ENCODE measurements at places on chromosomes 5 and 9. TPM values are rescaled to one million over a fixed set of nuclear protein-coding genes. Genes with fewer than 3 reads are reported as not detected.

- no peak overlapping the region for H3K4me3 ChIP-seq
- H3K27me3 ChIP-seq: no peaks in the 10 kb centered on the region
- no peaks in the 10 kb centered on the region for H3K4me1 ChIP-seq
- no peak overlapping the region for H3K27ac ChIP-seq
- DNase-seq: peak; percentile 8
Observed at GRCh38 chr5:82174128-82174918, 103.8 kb downstream of the RPS23 start.

GRCh38 chr5:159345336-159345735 lies 15.0 kb upstream of the IL12B start:
- no peak overlapping the region for H3K4me3 ChIP-seq
- H3K36me3 ChIP-seq: no peaks in the 10 kb centered on the region
- H3K27ac ChIP-seq: no peak overlapping the region
- DNase-seq: no peak
- no peaks in the 10 kb centered on the region for H3K4me1 ChIP-seq

- H3K27ac ChIP-seq: no peak overlapping the region
- no peaks in the 10 kb centered on the region for H3K27me3 ChIP-seq
- H3K4me3 ChIP-seq: no peak overlapping the region
- no peaks in the 10 kb centered on the region for H3K36me3 ChIP-seq
Observed at GRCh38 chr5:10480237-10480985, 38.7 kb downstream of the ROPN1L start.

TUSC1 gene
- total RNA-seq: 42.1 TPM

- no peak overlapping the region for H3K4me3 ChIP-seq
- no peaks in the 10 kb centered on the region for H3K27me3 ChIP-seq
- DNase-seq: no peak
Observed at GRCh38 chr9:17490110-17490509, 88.8 kb upstream of the SH3GL2 start.

GRCh38 chr5:32143617-32144377 lies 30.3 kb downstream of the GOLPH3 start:
- no peak overlapping the region for H3K27ac ChIP-seq
- DNase-seq: no peak
- peaks cover 25% of the 10 kb centered on the region for H3K4me1 ChIP-seq
- no peaks in the 10 kb centered on the region for H3K36me3 ChIP-seq
- no peak overlapping the region for H3K4me3 ChIP-seq

DNA sequence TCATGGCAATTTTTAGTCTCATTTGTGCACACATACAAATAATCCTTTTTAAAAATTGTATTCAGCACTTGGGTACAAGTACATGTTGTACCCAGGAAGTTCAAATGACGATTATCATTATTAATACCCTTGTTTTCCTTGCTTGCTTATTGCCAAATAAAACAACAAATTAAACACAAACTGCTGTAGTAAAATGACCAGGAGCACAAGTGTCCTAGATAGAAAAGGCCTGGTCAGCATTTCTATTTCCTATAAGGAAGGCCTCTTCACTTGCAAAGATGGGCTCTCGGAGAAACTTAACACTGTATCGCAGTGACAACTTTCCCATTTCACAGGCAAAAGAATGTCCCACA lies 34.7 kb upstream of the PLPP1 start:
- no peak for DNase-seq
- peak overlapping the region; percentile 97 for H3K27ac ChIP-seq
- H3K27me3 ChIP-seq: no peaks in the 10 kb centered on the region
- H3K4me3 ChIP-seq: peak overlapping the region; percentile 16
- H3K4me1 ChIP-seq: peaks cover 24% of the 10 kb centered on the region

- peaks cover 7% of the 10 kb centered on the region for H3K4me1 ChIP-seq
- H3K4me3 ChIP-seq: no peak overlapping the region
- DNase-seq: no peak
- H3K27me3 ChIP-seq: no peaks in the 10 kb centered on the region
Observed at GRCh38 chr5:68369023-68369359, 153.4 kb downstream of the PIK3R1 start.

GRCh38 chr5:163347671-163348070 lies 89.7 kb upstream of the CCNG1 start:
- no peaks in the 10 kb centered on the region for H3K36me3 ChIP-seq
- no peaks in the 10 kb centered on the region for H3K4me1 ChIP-seq
- H3K4me3 ChIP-seq: no peak overlapping the region
- DNase-seq: no peak

NR2F1-AS1 gene
- 8.7 TPM for total RNA-seq

DNA sequence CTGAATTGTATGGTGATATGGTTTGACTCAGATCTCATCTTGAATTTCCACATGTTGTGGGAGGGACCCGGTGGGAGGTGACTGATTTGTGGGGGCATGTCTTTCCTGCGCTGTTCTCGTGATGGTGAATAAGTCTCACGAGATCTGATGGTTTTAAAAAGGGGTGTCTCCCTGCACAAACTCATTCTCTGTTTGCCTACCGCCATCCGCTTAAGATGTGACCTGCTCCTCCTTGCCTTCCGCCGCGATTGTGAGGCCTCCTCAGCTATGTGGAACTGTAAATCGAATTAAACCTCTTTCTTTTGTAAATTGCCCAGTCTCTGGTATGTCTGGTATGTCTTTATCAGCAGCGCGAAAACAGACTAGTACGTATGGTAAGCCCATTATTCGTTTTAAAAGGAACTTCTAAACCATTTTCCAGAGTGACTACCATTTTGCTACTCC lies 48.7 kb downstream of the SLC36A1 start:
- no peak overlapping the region for H3K27ac ChIP-seq
- no peak for DNase-seq
- H3K27me3 ChIP-seq: no peaks in the 10 kb centered on the region
- no peaks in the 10 kb centered on the region for H3K4me1 ChIP-seq
- H3K4me3 ChIP-seq: no peak overlapping the region
- H3K36me3 ChIP-seq: no peaks in the 10 kb centered on the region

GARIN3 gene
- total RNA-seq: not detected

AQP3 gene
- 17.6 TPM for total RNA-seq

DNA sequence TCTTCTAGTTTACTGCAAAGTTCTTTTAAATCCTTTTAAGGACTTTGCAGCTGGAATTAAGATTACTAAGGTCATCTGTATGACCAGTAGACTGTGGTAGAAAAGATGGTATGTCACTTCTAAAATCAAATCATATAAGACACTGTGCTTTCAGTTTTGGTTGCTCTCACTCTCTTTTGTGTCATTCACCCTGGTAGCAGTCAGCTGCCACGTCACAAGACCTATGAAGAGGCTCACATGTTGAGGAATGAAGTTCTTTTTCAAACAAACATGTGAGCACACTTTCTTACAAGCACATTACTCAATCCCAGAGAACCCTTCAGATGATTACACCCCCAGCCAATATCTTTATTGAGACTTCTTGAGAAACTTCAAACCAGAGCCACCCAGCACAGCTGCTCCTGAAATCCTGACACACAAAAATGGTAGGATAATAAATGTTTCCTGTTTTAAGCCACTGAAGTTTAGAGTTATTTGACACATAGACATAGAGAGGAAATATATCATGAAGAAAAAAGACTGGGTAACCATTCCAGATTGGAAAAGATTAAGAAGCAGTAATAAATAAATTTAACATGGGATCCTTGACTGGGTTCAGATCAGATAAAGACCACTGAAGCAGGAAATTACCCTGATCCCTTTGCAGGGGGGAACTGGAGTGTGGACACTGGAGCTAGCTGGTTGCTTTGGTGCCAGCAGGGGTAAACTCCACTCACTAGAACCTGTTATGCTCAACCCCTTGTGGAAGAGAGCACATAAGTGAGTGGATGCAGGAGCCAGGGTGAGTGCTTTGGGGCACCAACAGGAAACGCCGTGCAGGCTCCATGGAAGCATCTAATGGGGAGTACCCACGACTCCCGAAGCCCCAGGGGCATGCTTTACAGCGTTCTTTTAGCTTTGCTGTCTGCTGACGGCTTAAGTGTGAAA lies 64.1 kb downstream of the SLCO4C1 start:
- no peaks in the 10 kb centered on the region for H3K27me3 ChIP-seq
- no peak for DNase-seq
- no peaks in the 10 kb centered on the region for H3K4me1 ChIP-seq
- H3K36me3 ChIP-seq: no peaks in the 10 kb centered on the region

- no peaks in the 10 kb centered on the region for H3K4me1 ChIP-seq
- no peak overlapping the region for H3K4me3 ChIP-seq
- no peak for DNase-seq
- H3K27me3 ChIP-seq: no peaks in the 10 kb centered on the region
- no peaks in the 10 kb centered on the region for H3K36me3 ChIP-seq
- no peak overlapping the region for H3K27ac ChIP-seq
Observed at GRCh38 chr9:31597977-31598376, 786.5 kb upstream of the ACO1 start.

DNA sequence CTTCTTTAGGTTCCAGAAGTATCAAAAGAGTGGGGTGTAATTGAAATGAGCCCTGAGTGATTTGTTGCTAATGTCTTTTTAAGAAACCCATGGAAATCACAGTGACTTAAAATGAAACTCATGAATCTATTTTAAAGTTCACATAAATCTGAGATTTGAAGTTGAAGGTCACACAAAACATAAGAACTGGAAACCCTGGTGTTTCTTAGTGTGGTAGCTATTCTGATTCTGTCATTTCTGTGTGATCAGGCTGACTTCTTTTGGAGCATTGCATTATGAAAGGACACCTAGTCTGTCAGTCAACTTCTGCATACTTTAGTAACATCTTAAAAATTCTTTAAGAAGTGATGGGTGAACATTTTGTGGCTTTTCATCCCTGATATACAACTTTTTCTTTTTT lies 448.8 kb downstream of the TLE4 start:
- H3K4me3 ChIP-seq: no peak overlapping the region
- no peaks in the 10 kb centered on the region for H3K36me3 ChIP-seq
- H3K27me3 ChIP-seq: no peaks in the 10 kb centered on the region
- no peak overlapping the region for H3K27ac ChIP-seq

DNA sequence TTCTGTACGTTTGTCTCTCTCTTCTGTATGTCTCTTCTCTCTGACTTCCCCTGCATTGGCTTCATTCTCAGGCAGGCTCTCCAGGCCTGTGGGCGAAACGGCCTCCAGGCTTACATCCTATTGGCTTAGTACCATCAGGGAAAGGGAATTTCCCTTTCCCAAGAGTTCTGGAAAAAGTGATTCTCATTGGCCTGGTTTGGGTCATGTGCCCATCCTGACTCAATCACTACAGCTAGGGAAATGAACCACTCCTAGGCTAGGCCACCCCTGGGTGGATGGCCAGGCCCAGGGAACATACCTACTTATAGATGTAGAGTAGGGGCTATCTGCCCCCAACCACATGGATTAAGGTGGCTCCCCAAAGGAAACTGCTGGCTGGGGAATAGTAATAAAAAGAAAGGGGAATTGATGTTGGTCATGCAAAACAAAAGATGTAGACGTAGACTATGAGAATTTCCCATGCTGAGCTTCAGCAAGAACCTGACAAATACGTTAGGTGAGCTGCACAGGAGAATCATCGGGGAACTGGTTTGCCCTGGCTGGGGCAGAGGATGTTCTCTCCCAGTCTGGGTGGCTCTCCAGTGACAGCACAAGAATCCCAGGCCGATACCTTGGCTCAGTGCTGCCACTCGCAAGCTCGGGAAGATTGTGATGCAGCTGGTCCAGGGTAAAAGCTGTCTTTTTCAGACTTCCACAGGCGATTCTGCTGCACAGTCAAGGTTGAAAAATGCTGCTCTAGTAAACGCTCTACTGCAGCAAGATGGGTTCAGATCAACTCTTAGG lies 3.7 kb upstream of the EGR1 start:
- no peaks in the 10 kb centered on the region for H3K36me3 ChIP-seq
- peaks cover 43% of the 10 kb centered on the region for H3K4me1 ChIP-seq
- no peak for DNase-seq
- H3K27ac ChIP-seq: peak overlapping the region; percentile 17
- no peak overlapping the region for H3K4me3 ChIP-seq
- no peaks in the 10 kb centered on the region for H3K27me3 ChIP-seq

TTC16 gene
- 0.27 TPM for total RNA-seq

- H3K27me3 ChIP-seq: no peaks in the 10 kb centered on the region
- peaks cover 11% of the 10 kb centered on the region for H3K4me1 ChIP-seq
- peak overlapping the region; percentile 97 for H3K4me3 ChIP-seq
- H3K36me3 ChIP-seq: no peaks in the 10 kb centered on the region
- DNase-seq: no peak
Observed at GRCh38 chr9:128420060-128420650, 502 bp upstream of the CERCAM start.

DNA sequence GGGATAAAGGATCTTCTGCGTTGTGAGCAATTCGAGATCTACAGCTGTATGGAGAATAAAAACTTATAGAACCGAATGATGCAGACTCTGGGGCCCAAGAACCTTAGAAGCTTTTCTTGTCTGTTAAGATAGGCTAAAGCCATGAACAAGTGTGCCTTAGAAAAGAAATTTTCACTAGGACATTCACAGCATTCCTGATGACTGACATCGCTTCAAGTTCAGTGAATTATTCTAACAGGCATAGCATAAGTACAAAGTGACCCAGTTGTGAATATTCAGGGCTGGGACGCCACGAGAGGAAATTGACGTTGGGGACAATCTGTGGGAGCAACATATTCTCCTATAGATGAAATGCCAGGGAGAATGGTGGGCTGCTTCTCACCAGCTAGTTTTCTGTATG lies 32.0 kb upstream of the PANK3 start:
- H3K4me3 ChIP-seq: no peak overlapping the region
- no peaks in the 10 kb centered on the region for H3K36me3 ChIP-seq
- H3K4me1 ChIP-seq: no peaks in the 10 kb centered on the region

GRCh38 chr9:90974016-90974415 lies 172.4 kb downstream of the SYK start:
- H3K27me3 ChIP-seq: no peaks in the 10 kb centered on the region
- H3K36me3 ChIP-seq: no peaks in the 10 kb centered on the region
- H3K4me3 ChIP-seq: no peak overlapping the region
- DNase-seq: no peak
- peak overlapping the region; percentile 27 for H3K27ac ChIP-seq

DNA sequence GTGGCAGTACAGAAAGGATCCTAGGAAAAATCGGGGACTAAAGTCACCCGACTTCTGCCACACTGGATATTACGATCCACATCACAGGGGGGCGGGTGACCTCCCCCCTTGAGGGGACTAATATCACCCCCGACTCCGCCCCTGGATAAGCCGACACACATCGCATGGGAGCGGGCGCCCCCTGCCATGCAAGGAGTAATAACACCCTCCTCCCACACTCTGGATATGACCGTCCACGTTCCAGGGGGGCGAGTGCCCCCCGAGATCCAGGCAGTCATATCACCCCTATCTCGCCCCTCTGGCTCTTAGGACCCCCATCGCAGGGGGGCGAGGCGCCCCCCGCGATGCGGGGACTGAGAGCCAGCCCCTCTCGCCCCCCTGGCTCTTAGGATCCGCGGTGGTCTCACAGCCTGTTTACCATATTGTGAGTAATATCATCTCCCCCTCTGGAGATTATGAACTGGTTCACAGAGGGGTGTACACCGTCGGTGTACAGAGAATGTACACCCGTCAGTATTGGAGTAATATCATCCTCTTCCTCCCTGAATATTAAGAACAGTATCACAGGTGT lies 423.0 kb downstream of the DIRAS2 start:
- DNase-seq: no peak
- no peak overlapping the region for H3K27ac ChIP-seq
- no peaks in the 10 kb centered on the region for H3K36me3 ChIP-seq
- H3K4me1 ChIP-seq: no peaks in the 10 kb centered on the region
- H3K4me3 ChIP-seq: no peak overlapping the region

Measured in thoracic aorta (tissue), 2 donors.